ENCODE measurements at places on chromosomes 2 and 18. TPM values are rescaled to one million over a fixed set of nuclear protein-coding genes. Genes with fewer than 3 reads are reported as not detected.
A peak's percentile ranks its signal among the peaks of the same experiment; 100 is the strongest.

DNA sequence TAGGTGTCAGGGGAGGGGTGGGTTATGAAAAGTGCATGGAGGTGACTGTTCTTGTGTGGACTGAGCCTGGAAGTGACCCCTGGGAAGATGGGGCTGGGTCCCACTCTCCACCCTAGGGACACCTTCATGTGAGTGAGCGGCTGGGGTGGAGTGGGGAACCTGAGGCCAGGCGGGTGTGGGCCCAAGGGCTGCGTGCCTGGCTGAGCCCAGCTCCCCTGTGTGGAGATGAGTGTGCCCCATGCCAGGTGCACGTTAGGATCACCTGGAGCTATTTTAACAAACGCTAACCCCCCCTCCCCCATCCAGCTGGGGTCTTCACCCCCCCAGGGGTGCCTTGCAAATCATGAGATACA, 26.5 kb downstream of the ZAP70 start:
- no peak overlapping the region for H3K27ac ChIP-seq
- no peaks in the 10 kb centered on the region for H3K27me3 ChIP-seq
- H3K4me3 ChIP-seq: no peak overlapping the region
- peaks cover 38% of the 10 kb centered on the region for H3K36me3 ChIP-seq
- DNase-seq: no peak
- H3K4me1 ChIP-seq: peaks cover 23% of the 10 kb centered on the region

GRCh38 chr2:29290293-29291047, 175.3 kb downstream of the CLIP4 start:
- no peak overlapping the region for H3K4me3 ChIP-seq
- DNase-seq: no peak
- no peaks in the 10 kb centered on the region for H3K36me3 ChIP-seq
- no peak overlapping the region for H3K27ac ChIP-seq
- H3K4me1 ChIP-seq: no peaks in the 10 kb centered on the region
- peaks cover 5% of the 10 kb centered on the region for H3K27me3 ChIP-seq

DNA sequence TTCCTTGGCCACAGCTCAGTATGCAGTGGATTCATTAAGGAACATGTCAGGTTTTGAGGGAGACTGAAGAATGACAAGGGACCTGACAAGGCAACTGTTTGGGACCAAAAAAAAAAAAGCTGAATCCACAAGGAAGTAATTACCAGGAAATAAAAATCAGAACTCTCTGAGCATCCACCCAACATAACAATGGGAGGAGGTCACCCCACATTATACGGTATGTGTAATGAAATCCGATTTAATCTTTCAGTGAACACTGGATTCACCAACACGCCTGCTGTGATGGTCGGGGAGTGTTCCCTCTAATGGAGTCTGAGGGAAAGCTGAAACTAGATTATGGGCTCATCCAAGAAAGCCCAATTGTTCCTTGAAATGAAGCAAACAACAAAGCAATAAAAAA, 329.3 kb downstream of the ETAA1 start:
- no peak for DNase-seq
- H3K27me3 ChIP-seq: no peaks in the 10 kb centered on the region
- H3K36me3 ChIP-seq: no peaks in the 10 kb centered on the region
- no peak overlapping the region for H3K4me3 ChIP-seq
- no peak overlapping the region for H3K27ac ChIP-seq
- no peaks in the 10 kb centered on the region for H3K4me1 ChIP-seq

DNA sequence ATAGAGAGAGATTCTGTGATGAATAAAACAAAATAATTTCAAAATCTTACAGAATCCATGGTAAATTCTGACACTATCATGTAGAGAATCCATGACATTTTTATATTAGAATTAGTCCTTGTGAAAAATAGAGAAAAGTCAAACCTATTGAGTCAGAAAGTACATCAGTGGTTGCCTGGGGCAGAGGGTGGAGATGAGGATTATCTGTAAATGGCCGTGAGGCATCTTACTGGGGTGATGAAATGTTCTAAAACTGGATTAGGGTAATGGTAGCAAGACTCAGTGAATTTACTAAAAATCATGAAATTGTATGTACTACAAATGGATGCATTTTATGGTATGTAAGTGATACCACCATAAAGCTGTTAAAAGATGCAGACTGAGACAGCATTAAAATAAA, 323.1 kb downstream of the SLC8A1 start:
- no peaks in the 10 kb centered on the region for H3K36me3 ChIP-seq
- no peaks in the 10 kb centered on the region for H3K27me3 ChIP-seq
- no peak overlapping the region for H3K27ac ChIP-seq
- DNase-seq: no peak
- H3K4me3 ChIP-seq: no peak overlapping the region

DNA sequence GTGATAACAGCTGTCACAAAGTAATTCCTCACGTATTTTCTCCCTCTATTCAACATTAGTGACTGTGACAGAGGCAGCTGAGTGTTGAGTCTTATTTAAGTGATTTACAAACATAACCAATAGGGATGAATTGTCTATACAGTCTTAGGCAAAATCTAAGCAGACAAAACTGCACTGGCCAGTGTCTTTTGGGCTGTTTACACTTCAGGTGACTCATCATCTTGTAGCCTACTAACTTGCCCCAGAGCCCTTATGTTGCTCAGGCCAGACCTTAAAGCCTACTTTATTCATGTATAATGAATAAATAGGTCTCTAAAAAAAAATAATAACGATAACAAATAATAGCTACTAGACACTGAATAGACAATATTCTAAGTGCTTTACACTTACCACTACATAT, 17.2 kb downstream of the THOC1 start:
- H3K36me3 ChIP-seq: peaks cover 80% of the 10 kb centered on the region
- no peaks in the 10 kb centered on the region for H3K27me3 ChIP-seq
- no peaks in the 10 kb centered on the region for H3K4me1 ChIP-seq
- no peak overlapping the region for H3K4me3 ChIP-seq
- H3K27ac ChIP-seq: no peak overlapping the region

DNA sequence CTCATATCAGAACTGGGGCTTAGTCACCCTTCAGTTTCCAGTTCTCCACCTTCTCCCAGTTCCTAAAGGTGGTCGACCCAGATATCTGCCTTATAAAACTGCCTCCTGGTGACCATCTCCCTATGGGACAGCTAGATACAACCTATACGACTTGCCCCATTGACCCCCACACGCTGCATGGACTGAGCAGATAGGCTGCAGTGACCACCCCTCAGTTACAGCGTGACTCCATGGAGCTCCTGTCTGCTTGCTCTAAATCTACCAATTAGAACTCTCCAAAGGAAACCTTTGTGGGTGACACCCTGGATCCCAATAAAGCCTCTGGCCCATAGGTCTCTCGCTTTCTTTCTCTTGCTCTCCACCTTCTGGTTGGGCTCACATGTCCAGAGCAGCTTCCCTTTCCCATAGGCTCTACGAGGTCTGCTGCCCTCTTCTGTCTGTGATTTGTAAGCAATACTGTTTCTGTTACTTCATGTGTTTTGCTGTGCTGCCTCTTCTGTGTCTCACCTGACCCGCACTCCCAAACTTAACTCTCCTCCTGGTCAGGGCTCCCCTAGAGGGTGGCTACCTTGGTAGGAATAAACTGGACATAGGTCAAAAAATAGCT, 971.3 kb upstream of the FAM98A start:
- no peaks in the 10 kb centered on the region for H3K4me1 ChIP-seq
- DNase-seq: no peak

DNA sequence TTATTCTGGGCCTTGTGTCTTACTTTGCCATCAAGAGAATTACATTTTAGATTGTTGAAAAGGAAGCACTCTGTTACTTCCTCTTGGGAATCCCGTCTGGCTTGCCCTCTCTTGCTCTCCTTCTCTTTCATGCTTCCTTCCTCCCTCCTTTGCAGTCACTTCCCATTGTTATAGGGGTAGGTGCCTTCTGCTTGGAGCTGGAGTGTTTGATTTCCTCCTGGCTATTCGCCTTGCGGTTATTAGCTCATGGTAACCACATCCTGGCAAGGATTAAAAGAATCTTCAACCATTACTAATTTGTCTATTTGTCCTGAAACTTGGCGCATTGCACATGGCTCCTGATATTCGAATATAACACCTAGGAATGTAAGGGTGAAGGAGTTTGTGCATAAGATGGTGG, 115.0 kb downstream of the CERS6 start:
- no peaks in the 10 kb centered on the region for H3K27me3 ChIP-seq
- no peak overlapping the region for H3K27ac ChIP-seq
- H3K4me3 ChIP-seq: no peak overlapping the region
- DNase-seq: no peak
- no peaks in the 10 kb centered on the region for H3K36me3 ChIP-seq

DNA sequence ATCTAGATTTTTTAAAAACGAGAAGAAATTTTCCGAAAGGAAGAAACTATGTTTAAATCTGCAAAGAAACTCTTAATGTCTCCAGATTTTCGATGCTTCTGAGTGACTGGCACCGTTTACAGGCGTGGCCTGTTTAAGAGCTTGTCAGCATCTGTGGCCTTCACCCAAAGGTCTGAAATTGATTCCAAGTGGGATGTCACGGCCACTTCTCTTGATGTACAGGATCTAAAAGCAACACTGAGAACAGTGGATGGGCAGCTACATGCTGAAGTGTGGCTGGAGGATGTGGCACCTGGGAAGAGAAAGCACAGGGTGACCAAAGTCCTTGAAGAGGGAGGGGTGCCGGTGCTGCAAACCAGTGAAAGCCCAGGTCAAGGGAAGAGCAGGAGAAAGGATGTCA, 28.0 kb downstream of the EMILIN2 start:
- no peaks in the 10 kb centered on the region for H3K4me1 ChIP-seq
- no peaks in the 10 kb centered on the region for H3K36me3 ChIP-seq
- DNase-seq: no peak
- no peak overlapping the region for H3K27ac ChIP-seq
- no peaks in the 10 kb centered on the region for H3K27me3 ChIP-seq

GRCh38 chr2:23940718-23941620, 706 bp downstream of the UBXN2A start:
- H3K27ac ChIP-seq: peak overlapping the region; percentile 68
- H3K36me3 ChIP-seq: no peaks in the 10 kb centered on the region
- peaks cover 15% of the 10 kb centered on the region for H3K4me1 ChIP-seq
- peak overlapping the region; percentile 93 for H3K4me3 ChIP-seq
- no peak for DNase-seq
- H3K27me3 ChIP-seq: no peaks in the 10 kb centered on the region

The POU3F3 gene
- not detected for total RNA-seq

The MYCN gene
- total RNA-seq: 2.2 TPM

The SLC5A7 gene
- not detected for total RNA-seq

The TRPM8 gene
- not detected for total RNA-seq

The REG1B gene
- total RNA-seq: not detected

The CYP26B1 gene
- not detected for total RNA-seq

The CTLA4 gene
- 459 TPM for total RNA-seq

The SPATS2L gene
- 19.2 TPM for total RNA-seq

The FEV gene
- not detected for total RNA-seq

The LGALSL gene
- total RNA-seq: 5.4 TPM

Measured in CD4-positive, CD25-positive, alpha-beta regulatory T cell (primary cell).